ENCODE measurements at places on chromosomes 12 and 14.

DNA sequence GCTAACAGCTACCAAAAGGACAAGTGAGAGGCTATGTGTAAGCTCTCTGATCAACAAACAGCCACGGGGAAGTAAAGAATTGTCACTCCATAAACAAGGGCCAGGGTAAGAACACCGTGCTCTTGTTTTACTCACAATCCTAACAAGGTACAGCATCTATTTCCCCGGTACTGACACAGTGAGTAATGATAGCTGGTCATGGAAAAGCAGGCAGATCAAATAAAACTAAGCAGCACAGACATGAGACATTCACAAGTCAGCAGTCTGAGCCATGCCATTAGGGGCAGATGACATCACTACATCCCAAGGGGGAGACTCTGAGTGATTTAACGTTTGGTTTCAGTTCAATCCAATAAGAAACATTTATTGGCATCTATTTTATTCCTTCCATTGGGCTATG is 54.4 kb downstream of the ARL6IP4 start:
- no peak for DNase-seq

- no peak for DNase-seq
Observed at GRCh38 chr12:130227641-130228040, 65.4 kb downstream of the FZD10 start.

DNA sequence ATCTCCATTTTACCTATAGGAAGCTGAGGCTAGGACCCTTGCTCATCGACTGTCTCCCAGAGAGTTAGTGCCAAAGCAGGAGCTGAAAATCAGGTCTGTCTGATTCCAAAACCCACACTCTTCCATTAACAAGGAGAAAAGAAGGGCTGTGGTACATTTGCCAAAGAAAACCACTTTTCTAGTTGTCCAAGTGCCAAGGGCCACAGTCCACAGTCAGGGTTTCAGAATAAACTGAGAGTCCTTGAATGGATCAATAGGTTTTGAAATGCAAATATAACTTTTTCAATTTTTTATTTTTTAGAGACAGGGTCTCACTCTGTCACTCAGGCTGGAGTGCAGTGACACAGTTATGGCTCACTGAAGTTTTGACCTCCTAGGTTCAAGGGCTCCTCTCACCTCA is 55.4 kb upstream of the ZFP36L1 start:
- DNase-seq: no peak

GRCh38 chr14:67987606-67988005 is 168.0 kb downstream of the RAD51B start:
- DNase-seq: peak; percentile 88

DNA sequence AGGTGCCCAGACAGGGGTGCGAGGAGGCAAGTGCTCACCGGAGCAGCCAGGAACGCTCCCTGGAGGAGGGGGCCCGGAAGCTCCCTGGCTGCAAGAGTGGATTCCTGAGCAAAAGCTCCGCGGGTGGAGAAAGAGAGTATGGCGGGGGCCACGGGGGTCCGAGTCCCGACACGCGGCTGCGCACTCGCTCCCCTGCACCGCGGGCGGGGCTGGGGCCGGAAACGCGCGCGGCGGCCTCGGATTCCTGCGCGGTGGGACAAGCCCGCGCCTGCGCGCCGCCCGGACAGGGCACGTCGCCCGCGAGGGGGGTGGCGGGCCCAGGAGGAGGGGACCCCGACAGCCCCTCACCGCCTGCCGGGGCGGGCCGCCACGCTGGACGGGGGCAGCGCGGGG is 27.8 kb upstream of the GPR132 start:
- no peak for DNase-seq

DNA sequence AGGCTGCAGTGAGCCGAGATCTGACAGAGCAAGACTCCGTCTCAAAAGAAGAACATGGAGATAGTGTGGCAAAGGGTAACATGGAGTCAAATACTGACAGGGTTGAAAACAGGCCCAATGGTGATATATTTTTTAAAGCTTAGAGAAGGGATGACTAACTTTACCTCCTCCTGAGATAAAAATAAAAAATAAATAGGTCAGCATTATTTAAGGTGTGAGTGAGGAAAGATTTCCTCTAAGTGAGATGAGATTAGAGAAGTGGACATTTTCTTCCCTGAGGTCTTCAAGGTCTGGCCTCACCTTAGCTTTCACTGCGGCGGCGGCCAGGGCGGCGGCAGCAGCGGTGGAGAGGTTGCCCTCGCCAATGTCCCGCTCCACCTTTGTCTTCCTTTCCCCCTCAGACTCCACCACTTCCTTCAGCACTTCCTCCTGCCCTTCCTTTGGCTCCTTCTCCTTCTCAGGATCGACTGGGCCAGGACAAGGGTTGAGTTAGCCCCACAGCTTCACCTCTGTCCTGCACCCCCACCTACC is 11.1 kb downstream of the MYL6 start:
- DNase-seq: no peak

DNA sequence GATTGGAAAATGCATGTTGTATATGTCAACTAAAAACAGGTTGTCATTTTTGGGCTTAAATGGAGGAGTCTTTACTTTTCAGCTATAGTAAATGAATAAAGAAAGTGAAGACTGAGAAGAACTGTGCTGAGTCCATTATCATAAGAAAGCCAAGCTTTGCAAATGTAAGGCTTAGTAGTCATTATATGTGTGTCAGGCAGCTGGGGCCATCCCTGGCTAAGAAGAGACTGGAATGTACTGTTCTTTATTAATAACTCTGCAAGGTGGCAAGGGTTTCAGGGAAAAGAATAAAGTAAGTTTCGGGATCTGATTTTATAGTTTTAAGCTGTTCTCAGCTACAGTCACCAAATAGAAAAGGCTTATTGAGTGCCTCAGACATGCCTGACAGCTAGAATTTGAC is 48.7 kb downstream of the SRGAP1 start:
- no peak for DNase-seq

GRCh38 chr14:79544698-79545070 is 666.6 kb downstream of the DIO2 start:
- peak; percentile 55 for DNase-seq

DNA sequence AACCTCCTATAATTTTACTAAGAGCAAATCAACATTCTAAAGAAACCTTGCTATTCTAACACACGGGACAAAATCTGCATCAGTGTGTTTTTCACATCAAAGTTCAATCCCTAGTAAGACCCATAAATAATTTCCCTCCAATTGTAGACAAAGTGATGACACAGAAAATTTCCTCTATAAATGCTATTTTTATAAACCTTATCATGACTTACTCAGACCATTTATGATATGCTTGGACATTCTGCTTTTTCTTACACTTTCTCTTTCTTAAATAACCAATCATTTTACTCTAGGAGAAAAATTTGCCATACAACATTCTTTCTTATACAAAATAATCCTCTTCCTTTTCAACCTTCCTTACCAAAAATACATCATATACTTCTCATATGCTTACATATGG is 67.0 kb downstream of the SDR9C7 start:
- DNase-seq: no peak

DNA sequence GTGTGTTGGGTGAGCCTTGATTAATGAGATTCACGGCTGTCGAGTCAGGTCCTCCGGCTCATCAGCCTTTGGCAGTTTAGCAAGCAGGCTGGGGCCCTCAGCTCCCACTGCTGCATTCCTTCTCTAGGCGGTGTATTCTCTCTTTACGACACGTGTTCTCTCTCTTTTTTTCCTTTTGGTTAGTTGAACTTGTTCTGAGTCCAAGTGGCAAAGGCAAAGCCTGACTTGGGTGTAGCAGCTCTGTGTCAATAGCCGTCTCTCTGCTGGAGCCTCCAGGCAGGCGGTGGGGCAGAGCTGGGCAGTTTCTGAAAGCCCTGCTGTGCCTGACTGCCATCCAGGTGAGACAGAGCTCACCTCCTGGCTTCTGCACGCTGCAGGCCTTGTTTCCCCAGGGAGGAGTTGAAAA is 46.6 kb downstream of the SUSD6 start:
- DNase-seq: no peak

DNA sequence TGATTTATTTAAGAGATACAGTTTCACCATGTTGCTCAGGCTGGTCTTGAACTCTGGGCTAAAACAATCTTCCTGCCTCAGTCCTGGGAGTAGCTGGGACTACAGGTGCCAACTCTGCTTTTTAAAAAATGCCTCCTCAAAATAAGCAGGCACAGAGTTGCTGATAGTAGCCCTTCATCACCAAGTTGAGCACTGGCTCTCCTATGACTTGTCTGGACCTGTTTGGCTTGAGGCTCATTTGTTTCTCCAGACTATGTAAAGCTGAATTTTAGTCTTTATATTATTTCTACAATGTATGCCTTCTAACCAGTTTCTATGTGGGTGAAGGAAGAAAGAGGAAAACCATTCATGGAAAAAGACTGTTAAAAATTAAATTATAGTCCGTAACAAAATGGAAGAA is 39.5 kb upstream of the RAD51AP1 start:
- no peak for DNase-seq

All from fibroblast of skin of left biceps (primary cell).